ENCODE measurements at places on chromosomes 2 and 18.

DNA sequence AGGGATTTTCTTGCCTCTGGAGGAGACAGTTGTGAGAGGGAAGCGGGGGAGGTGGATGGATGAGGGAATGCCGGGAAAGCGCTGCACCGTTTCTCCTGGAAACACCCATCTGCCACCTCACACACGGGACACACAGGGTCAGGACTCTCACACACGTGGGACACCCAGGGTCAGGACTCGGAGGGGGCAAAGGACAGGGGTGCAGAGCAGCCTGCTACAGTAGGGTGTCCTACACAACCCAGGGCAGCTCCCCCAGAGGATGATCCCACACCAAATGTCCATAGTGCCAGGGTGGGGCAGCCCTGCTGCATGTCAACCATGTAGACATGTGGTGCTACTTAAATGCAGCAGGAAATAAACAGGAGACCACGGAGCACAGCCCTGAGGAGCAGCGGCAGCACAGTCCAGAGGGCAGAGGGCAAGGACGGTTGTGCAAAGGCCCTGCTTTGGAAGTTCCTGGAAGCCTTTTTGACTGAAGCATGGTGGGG lies 5.1 kb downstream of the RAMP1 start:
- DNase-seq: no peak

GRCh38 chr2:147711031-147711430 lies 133.8 kb upstream of the ACVR2A start:
- DNase-seq: no peak

DNA sequence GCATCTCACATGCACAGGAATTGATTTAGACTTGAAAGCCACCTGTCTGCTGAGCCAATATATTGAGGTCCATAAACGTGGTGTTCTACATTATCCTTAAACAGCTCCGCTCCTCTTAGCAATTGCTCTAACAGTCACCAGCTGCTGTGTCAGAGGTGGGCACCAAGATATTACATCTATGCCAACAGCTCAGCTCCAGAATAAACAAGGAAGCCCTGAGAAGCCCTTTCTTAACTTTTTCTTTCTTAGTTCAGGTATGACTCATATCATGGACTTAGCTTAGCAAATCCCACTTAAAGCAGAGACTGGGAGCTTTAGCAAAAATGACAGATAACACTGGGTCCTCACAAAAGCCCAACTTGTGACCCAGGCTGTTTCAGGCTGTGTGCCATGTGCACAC lies 436.6 kb downstream of the IRS1 start:
- no peak for DNase-seq

DNA sequence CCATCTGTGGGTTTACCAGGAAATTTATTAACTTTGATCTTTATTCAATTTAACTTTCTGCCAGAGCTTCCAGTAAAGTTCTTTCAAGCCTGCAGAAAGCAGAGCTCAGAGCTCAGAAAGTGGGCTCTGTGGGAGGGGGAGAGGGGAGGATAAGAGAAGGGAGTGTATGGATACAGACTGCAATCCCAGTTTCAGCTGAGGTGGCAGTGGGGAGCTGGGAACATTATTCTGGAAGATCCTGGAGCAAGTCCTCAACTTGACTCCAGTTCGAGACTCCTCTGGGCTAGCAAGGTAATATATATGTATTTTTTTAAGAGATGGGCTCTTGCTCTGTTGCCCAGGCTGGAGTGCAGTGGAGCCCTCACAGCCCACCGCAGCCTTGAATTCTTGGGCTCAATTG lies 108.9 kb upstream of the NABP1 start:
- DNase-seq: no peak

GRCh38 chr2:25281941-25282340 lies 59.8 kb downstream of the DNMT3A start:
- no peak for DNase-seq

DNA sequence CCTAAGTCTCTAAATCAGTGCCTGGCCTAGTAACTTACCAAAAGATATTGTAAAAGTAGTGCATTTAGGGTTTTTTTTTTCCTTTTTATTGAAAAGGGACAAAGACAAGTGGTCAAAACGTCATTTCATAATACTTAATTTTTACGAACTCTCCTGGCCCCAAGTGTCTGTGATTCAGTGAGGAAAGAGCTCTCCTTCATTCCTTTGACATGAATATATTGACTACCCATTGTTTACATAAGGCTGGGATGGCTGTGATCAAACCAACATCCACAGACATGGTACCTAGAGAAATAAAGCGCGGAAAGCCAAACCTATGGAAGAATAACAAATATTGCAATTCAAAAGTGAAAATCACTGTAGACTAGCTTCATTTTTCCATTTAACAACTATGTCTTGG lies 198.4 kb downstream of the BABAM2 start:
- no peak for DNase-seq

DNA sequence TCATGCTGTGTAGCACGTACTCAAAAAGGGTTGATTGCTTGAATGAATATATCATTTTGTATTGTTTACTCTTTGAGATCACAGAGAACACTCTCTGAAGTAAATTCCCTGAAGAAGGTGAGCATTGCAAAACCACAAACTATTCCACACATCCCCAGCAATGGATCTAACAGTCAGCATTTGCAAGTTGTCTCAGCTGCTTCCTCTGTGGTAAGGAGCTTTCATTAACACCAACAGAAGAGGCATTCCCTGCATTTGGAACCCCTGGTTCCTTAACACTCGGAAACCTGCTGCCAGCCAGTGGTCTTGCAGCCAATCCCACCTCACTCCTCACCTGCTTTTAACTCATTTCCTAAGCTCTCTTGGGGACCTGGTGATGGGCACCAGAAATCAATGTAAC lies 108.4 kb downstream of the IRS1 start:
- DNase-seq: no peak

DNA sequence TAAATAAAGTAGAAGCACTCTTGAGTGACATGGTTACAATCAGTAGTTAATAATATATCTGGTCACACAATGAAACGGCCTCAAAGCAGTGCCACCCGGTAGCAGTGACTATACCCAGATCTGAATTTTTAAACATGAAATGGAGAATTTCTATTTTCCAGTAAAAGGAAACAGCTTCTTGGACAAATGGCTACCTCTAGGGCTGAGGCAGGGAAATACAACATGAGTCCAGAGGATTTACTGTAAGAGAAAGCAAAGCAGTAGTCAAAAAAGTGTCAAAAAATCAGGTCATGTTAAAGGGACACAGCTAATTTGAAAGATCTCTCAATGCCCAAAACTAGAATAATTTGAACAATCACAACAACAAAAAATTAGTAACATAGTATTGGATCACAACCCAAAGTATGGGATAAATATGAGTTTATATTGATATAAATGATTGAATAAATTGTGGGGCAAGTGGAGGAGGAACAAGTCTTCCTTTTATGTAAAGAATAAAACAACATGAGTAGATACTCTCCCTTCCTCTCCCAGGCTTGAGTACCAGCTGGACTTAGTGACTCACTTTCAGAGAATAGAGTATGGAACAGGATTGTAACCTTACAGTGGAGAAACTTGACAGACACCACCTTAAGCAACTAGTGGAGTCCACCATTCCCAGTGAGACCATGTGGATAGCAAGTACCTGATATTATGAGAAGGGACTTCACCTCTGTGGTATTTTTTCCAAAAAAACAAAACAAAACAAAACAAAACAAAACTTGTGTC lies 180.8 kb downstream of the MBD2 start:
- DNase-seq: no peak

DNA sequence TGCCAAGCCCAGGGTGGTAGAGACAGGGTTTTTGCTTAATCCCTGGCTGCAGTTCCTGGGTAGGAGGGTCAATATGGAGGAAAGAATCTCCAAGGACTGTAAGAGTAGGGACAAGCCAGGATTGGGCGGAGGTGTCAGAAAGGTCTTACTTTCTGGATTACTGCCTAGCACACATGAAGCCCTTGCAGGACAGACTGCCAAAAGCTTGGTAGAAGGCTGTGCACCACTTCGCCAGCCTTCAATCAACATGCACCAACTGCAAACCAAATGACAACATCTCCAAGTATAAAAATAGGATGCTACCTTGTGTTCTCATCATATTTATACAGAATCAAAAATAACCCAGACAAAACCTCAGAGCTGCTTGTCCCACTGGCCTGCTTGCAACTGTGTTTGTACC lies 3.7 kb downstream of the ZNF142 start:
- no peak for DNase-seq

DNA sequence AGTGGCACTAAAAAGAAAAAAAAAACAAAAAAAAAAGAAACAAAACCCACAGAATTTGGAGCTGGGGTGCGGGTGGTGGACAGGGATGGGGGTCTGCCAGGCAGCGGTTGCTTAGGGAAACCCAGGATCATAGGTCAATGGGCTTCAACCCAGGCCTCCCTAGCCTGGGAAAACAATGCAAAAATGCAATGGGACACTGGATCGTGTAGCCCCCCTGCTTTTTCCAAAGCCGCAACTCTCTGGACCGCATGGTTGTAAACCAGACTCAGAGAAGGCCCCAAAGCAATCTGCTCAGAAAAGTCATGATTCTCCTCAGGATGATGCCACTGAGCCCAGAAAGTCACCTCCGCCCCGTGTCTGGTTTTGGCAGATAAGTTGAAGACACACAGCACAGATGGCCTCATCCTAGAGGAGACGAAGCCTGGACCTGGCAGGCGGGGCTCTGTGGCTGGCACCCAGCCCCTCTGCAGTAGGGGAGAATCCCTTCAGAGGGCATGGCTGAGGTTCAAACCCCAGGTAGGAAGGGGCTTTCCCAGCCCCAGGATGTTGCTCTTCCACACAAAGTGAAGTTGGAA lies 5.1 kb downstream of the DLX2 start:
- DNase-seq: no peak

GRCh38 chr2:219023045-219023605 lies 18.2 kb downstream of the CFAP65 start:
- DNase-seq: no peak

DNA sequence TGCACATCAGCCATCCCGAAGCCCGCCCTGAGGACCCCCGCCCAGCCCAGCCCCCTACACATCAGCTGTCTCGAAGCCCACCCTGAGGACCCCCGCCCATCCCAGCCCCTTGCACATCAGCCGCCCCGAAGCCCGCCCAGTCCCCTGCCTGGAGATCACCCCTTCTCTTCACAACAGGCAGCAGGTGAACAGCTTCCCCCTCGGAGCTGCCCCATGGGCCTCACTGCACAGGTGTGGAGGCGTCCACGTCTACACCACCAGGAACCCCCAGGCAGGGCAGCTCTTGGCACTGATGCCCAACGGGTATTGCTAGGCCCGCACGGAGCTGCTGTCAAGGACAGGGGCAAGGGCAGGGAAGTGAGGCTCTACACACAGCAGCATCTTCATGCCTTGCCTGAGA lies 137.6 kb downstream of the HDAC4 start:
- no peak for DNase-seq

- DNase-seq: no peak
These were observed 10.6 kb downstream of the CFLAR start for GRCh38 chr2:201126308-201127151.

DNA sequence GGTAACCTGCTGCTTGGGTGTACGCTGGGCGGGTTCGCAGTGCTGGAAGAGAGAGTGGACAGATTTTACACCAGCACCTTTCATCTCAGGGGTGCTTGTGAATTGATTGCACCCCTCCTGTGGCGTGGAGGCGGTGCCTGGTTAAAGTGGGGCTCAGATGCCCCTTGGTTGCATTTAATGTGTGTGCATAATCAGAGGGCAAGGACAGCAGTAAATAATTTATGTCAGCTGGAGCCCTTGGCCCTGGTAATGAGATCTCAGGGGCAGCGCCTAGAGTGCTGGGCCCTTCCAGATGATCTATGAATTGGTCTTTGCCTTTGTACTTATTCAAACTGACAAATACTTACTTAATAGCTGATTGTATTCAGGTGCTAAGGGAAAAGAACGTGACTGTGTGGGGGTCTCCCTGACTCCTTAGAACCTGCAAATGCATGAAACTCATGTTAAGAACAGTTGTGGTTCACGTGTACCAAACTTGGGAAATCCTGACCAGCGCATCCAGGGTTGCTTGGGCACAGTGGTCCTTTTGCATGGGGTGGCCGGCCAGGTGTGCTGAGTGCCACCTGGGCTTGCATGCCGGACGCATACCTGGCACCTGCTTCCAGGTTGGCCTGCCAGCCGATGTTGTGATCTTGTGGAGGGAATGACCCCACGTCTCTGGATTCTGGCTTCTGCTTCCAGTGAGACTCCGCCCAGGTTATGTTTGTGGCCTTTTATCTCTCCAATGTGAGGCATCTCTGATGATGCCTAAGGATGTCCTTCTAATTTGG lies 118.5 kb downstream of the AGAP1 start:
- DNase-seq: no peak

- DNase-seq: no peak
These were observed 6.6 kb downstream of the NR4A2 start for GRCh38 chr2:156325688-156326525.

DNA sequence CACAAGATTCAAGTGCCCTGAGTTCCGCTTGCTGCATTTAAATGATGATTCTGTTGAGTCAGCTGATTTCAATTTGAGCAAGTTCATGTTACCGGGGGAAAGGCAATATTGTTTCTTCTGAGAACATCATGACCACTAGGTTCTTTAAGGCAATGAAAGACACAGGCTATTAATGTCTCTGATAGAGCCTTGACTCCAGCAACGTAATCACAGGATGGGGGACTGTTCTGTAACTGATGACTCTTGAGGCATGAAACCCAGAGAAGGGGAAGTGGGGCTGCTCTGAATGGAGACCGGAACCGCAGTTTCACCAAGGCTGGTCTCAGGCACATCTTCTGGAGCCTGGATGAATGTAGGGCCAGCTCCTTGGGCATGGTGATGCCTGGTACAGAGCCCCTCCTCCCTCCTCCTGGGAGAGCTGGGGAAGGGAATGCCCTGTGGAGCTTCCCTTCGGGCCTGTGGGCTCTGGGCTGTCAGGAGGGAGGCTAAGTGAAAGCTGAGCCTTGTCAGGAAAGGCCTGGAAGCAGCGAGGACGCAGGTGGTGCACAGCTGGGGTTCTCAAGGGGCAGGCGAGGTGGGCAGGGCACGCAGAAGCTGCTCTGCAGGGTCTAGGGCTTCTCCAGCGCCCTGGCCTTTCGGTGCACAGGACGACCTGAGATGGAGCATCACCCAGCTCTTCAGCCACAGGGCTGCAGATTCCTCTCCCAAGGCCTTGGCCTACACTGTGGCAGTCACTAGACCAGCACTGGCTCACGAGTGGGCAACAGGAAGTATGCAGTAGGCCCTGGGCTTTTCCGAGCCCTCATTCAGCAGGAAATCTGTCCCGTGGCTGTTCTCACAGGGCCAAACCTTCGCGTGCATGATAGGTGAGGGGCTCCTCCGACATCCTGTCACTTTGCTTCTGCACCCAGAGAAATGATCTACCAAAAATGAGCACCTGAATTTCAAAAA lies 36.6 kb upstream of the PRLH start:
- DNase-seq: no peak
